ENCODE measurements at places on chromosomes 3 and 15.

DNA sequence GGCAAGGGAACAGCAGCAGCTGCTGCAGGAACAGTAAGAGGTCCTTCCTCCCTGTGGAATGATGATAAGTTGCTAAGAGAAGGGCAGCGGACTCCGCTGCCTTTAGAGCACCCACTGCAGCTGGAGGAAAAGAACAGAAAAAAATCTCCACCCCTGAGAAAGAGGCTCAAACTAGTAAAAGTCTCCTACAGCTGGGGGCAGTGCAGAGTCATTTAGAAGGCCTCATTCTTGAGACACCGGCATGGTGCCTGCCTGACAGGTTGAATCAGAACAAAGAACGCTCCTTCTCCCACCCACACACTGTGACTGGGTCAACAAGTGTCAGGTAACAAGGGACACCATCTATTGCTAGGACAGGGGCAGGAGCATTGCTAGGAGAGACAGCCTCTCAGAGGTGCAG, 188.4 kb downstream of the ABHD5 start:
- H3K27ac ChIP-seq = no peak overlapping the region
- H3K4me3 ChIP-seq = no peak overlapping the region
- H3K27me3 ChIP-seq = peaks cover 6% of the 10 kb centered on the region
- no peak for DNase-seq
- no peaks in the 10 kb centered on the region for H3K4me1 ChIP-seq
- no peaks in the 10 kb centered on the region for H3K36me3 ChIP-seq

DNA sequence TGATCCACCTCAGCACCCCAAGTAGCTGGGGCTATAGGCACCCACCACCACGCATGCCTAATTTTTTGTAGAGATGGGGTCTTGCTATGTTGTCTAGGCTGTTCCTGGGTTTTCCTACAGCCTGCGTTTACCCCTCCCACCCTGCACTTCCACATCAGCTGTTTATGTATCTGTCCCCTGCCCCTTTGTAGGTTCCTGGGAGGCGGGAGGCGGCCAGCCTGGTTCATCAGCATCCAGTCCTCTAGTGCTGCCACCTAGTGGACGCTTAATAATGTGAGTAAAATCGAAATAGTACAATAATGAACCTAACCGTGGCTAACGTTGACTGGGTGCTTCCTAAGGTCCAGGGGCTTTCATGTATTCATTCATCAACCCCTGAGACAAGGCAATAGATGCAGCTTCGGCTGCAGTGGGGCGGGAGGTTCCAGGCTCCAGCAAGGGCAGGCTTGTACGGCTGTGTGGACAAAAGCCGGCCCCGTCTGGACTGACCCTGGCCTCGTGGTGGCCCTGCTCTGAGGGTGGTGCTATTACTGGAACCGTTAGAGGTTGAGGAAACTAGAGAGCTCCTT, 1.2 kb upstream of the LCTL start:
- no peaks in the 10 kb centered on the region for H3K27me3 ChIP-seq
- H3K4me3 ChIP-seq = no peak overlapping the region

- H3K27me3 ChIP-seq = no peaks in the 10 kb centered on the region
- no peak overlapping the region for H3K4me3 ChIP-seq
- no peak overlapping the region for H3K27ac ChIP-seq
- H3K36me3 ChIP-seq = no peaks in the 10 kb centered on the region
- no peak for DNase-seq
Observed at GRCh38 chr3:178304758-178305467, 231.3 kb upstream of the KCNMB2 start.

- H3K36me3 ChIP-seq = no peaks in the 10 kb centered on the region
- peaks cover 10% of the 10 kb centered on the region for H3K4me1 ChIP-seq
- DNase-seq = no peak
- no peak overlapping the region for H3K4me3 ChIP-seq
Observed at GRCh38 chr3:128395046-128395445, 71.6 kb downstream of the DNAJB8 start.

- no peak overlapping the region for H3K4me3 ChIP-seq
- H3K4me1 ChIP-seq = no peaks in the 10 kb centered on the region
- DNase-seq = no peak
- no peaks in the 10 kb centered on the region for H3K27me3 ChIP-seq
Observed at GRCh38 chr3:176514297-176514696, 683.0 kb downstream of the TBL1XR1 start.

GRCh38 chr15:31964586-31965307, 65.6 kb upstream of the CHRNA7 start:
- peaks cover under 1% of the 10 kb centered on the region for H3K36me3 ChIP-seq
- no peak overlapping the region for H3K27ac ChIP-seq
- H3K4me1 ChIP-seq = no peaks in the 10 kb centered on the region
- no peak overlapping the region for H3K4me3 ChIP-seq

All from naive thymus-derived CD8-positive, alpha-beta T cell (primary cell).